ENCODE measurements at places on chromosomes 12 and 14. TPM values are rescaled to one million over a fixed set of nuclear protein-coding genes. Genes with fewer than 3 reads are reported as not detected.

The SRRM4 gene
- not detected for total RNA-seq

The OASL gene
- total RNA-seq: 0.49 TPM

The CISTR gene
- not detected for total RNA-seq

The FGF23 gene
- not detected for total RNA-seq

The NUAK1 gene
- 37.3 TPM for total RNA-seq

The LTB4R gene
- total RNA-seq: 2.6 TPM

The ULK1 gene
- total RNA-seq: 13.3 TPM

The GCH1 gene
- 2.4 TPM for total RNA-seq

The RAPGEF3 gene
- total RNA-seq: 7.1 TPM

The GPR68 gene
- total RNA-seq: 3.4 TPM

The MMP19 gene
- total RNA-seq: 16.1 TPM

The TMEM132D gene
- 0.16 TPM for total RNA-seq

The SPTSSA gene
- 14.6 TPM for total RNA-seq

The ESPL1 gene
- total RNA-seq: 1.6 TPM

The OVCH1 gene
- total RNA-seq: not detected

The EGLN3 gene
- 0.12 TPM for total RNA-seq

The CRIP2 gene
- total RNA-seq: 76.9 TPM

The CAPZA3 gene
- not detected for total RNA-seq

The OR4E2 gene
- not detected for total RNA-seq

The MGAT4C gene
- total RNA-seq: not detected

The GUCY2C gene
- not detected for total RNA-seq

The GDF3 gene
- total RNA-seq: not detected

The MDP1 gene
- total RNA-seq: 15.1 TPM

The SELPLG gene
- 4.2 TPM for total RNA-seq

The CEP290 gene
- total RNA-seq: 14.1 TPM

The SLC2A13 gene
- total RNA-seq: 14.6 TPM

The MYF6 gene
- total RNA-seq: not detected

The LTBR gene
- total RNA-seq: 121 TPM

The IKZF4 gene
- total RNA-seq: 2.8 TPM

The GPATCH2L gene
- 70.3 TPM for total RNA-seq

The LRIG3 gene
- total RNA-seq: 139 TPM

The PLD4 gene
- total RNA-seq: under 0.01 TPM

The INHBC gene
- not detected for total RNA-seq

The SAMD15 gene
- total RNA-seq: 2.8 TPM

The NPFF gene
- total RNA-seq: not detected

The SCNN1A gene
- 0.85 TPM for total RNA-seq

The FKBP3 gene
- 16.6 TPM for total RNA-seq

The IFNG-AS1 gene
- total RNA-seq: not detected

The POTEM gene
- not detected for total RNA-seq

The TAS2R31 gene
- total RNA-seq: 10.9 TPM

The PAN2 gene
- 19.2 TPM for total RNA-seq

The CNTN1 gene
- 6.7 TPM for total RNA-seq

Data from hair follicle dermal papilla cell (primary cell).